Nephron progenitor cell (in vitro differentiated cells): ENCODE measurements at places on chromosomes 16 and 17.

- DNase-seq, result no peak
These were observed 17.7 kb downstream of the YPEL2 start for GRCh38 chr17:59349178-59349577.

- DNase-seq, result peak; percentile 35
These were observed 688 bp downstream of the ADAP2 start for GRCh38 chr17:30922235-30923030.

DNA sequence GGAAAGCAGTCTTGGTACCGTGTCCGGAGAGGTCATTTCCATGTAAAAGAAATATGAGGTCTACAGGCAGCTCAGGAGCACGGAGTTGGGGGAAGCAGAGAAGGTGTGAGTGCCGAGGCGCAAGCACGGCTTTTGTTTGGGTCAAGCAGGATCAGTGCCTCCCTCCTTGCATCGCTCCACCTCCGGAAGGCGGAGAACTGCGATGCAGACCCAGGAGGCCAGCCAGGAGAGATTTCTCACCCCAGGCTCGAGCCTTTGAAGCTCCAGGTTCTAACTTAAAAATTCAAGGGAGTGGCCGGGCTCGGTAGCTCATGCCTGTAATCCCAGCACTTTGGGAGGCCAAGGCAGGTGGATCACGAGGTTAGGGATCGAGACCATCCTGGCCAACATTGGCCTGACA is 25.0 kb downstream of the NAA60 start:
- DNase-seq, result no peak

- DNase-seq, result no peak
These were observed 251.4 kb downstream of the FTO start for GRCh38 chr16:53955221-53955875.

GRCh38 chr16:75267631-75268264 is 16.3 kb upstream of the BCAR1 start:
- no peak for DNase-seq

GRCh38 chr17:19750020-19750572 is 2.0 kb upstream of the ALDH3A1 start:
- no peak for DNase-seq
